ENCODE measurements at places on chromosomes 1 and 21.

DNA sequence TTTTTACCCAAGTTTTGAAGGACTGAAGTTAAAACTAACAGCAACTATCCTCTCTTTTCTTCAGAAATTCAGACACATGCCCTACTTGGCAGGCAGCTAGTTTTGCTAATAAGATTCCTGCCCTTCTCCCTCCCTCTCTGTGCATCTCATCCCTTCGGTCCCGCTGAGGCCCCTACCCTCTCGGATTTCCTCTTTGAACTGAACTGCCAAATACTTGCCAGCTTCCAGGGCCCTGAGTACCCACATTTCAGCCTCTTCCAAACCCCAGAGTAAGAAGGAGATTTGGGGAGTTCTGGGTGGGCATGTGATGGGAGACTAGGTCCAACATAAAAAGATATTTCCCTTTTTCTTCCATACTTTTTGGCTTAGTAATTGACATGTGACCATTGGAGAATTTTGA, 116.5 kb upstream of the JUN start:
- DNase-seq: no peak

GRCh38 chr1:220564216-220564615, 36.3 kb downstream of the MARK1 start:
- DNase-seq: no peak

- no peak for DNase-seq
Measured at GRCh38 chr1:79005945-79006344, 585 bp downstream of the ADGRL4 start.

- DNase-seq: peak; percentile 89
Measured at GRCh38 chr1:147545133-147545532, 3.8 kb downstream of the BCL9 start.

DNA sequence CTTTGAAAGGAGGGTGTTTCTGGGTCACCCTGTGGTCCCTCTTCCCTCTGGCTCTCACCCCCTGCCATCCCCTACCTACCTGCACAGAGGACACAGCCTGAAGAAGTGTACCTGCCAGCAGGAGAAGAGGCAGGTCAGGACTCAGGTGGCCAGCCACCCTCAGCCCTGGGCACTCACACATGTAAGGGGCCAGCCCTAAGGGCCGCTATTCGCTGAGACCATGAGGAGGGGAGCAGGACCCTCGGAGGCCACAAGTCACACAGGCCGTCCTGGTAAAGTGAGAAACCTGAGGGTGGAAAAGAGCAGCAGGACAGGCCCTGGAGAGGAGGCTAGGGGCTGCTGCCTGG, 1.2 kb downstream of the ZNF692 start:
- no peak for DNase-seq

DNA sequence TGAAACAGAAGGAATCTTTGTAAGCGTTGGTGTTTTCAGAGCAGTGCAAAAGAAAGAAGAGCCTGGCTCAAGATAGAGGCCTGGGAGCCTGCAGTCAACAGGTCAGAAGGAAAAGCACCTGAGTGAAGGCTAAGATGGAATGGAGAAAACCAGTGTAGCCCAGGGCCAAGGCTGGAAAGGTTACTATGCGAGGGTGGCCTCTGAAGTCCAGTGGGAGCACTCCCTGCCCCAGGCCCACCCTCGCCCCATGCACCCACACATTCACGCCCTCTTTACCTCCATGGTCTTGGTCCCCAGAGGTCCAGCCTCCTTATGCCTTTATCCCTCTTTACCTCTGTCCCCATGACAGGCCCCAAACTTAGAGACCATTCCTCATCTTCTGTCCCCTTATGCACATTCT, 169.2 kb upstream of the ZNF644 start:
- no peak for DNase-seq

GRCh38 chr1:199593475-199593874, 434.0 kb upstream of the NR5A2 start:
- no peak for DNase-seq

- no peak for DNase-seq
Measured at GRCh38 chr1:192115000-192115399, 43.3 kb upstream of the RGS18 start.

- no peak for DNase-seq
Measured at GRCh38 chr1:69139007-69139406, 428.7 kb upstream of the LRRC7 start.

GRCh38 chr21:33203371-33203724, 26.4 kb upstream of the IFNAR2 start:
- no peak for DNase-seq

- DNase-seq: no peak
Measured at GRCh38 chr21:31708541-31708940, 23.4 kb downstream of the SCAF4 start.

GRCh38 chr1:13469343-13469742, 44.5 kb downstream of the LRRC38 start:
- DNase-seq: no peak

GRCh38 chr21:35423709-35424108, 374.6 kb upstream of the RUNX1 start:
- DNase-seq: no peak

DNA sequence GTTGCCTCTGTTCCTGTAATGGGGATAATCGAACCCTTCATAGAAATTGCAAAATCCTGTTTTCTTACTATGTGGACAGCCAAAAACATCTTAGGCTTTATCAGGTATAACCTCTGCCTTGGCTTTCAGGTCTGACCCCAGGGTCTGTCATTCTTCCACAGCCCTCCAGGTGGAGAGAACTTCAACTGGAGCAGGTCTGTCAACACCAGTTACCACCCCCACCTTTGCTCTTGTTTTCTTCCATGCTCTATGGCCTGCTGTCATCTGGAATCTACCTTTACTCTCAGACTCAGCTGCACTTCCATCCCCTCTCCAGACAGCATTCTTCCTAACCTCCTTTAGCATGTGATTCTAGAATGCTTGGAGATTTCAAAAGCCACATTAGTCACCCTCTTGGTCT, 10.4 kb upstream of the GJA9 start:
- DNase-seq: peak; percentile 30

DNA sequence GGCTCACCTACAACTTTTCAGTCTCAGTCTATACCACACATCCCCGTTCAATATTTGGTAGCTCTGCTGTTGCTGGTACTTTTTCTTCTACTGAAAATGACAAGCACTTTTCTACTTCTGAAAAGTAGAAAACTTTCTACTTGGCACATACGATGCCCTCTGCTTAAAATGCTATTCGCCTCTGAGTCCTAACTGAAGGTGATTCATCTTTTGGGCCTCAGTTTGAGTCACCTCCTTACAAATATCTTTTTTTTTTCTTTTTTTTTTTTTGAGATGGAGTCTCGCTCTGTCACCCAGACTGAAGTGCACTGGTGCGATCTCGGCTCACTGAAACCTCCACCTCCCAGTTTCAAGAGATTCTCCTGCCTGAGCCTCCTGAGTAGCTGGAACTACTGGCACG, 136.0 kb upstream of the CYYR1 start:
- no peak for DNase-seq

DNA sequence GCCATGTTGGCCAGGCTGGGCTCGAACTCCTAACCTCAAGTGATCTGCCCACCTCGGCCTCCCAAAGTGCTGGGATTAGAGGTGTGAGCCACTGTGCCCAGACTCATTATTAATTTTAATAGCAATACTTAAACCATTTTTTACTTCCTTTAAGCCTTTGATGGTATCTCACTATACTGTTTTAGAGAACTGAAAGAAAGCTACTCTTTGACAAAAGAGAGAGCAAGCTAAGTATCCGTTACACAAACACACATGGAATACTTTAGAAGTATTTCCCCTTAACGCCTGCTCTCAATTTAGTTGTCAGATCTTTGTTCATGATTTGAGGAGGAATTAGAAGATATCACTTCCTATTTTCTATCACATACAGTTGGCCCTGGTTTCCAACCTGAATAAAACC, 189.4 kb downstream of the COP1 start:
- no peak for DNase-seq

DNA sequence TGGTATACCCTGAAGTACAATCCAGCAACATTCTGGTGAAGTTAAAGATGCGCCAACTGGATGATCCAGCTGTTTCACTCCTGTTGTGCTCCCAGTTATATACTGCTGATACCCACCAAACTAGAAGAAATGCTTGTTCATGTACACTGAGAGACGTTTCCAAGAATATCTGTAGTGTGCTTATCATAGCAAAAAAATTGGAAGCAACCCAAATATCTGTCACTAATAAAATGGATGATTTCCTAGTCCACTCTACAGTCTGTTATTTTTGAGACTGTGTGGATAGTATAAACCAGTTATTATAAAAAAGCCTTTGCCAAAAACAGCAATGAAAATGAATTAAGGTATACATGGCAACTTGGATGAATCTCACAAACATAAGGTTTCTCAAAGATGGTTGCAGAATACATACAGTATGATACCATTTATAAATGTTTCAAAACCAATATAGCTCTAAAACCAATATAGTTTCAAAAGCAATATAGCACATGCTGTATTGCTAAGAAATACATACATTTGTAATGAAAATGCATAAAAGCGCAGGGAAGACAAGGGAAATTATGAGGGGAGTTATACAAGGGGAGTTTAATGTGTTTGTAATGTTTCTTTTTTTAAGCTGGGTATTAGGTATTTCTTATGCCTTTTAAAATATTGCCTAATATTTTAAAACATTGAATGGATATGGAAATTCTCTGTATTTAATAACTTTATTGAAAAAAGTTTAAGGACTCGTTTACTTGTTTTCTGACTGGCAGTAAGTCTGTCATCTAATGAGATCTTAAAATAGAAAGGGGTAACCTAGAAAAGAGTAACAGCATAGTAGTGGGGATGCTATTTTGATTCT, 36.5 kb downstream of the GPSM2 start:
- DNase-seq: no peak

DNA sequence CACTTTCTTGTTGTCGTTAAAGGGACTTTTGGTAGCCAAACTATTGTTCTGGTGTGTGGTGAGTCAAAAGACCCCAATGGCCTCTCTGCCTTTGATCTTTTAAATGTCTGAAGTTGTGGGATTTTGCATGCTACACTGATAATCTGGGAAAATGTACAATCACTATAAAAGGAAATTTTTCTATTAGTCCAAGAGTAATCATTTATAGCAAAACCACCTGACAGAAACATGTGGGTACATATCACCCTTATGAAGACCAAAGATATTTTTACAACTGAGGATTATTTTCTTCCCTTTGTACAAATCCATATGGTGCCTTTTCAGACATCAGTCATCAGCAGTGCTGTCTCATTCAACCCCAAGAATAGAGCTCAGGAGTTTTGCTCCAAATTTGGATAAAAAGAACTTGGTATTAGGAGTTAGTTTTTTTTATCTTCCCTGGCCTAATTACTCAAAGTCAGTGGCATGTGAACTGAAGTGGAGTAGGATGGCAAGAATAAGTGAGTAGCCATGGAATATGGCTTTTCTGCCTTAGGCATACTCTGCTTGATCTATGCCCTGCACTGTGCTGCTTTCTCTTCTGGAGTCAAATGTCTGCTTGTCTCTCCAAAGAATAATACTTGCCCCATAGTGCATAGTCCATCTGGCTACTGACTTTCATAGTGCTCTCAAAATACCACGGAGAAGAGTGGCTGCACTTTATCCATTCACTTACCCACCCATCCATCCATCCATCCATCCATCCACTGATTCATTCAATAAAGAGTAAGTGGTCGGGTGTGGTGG, 13.5 kb downstream of the GREM2 start:
- DNase-seq: no peak

- peak; percentile 47 for DNase-seq
Measured at GRCh38 chr1:16168622-16169360, 12.9 kb upstream of the EPHA2 start.

DNA sequence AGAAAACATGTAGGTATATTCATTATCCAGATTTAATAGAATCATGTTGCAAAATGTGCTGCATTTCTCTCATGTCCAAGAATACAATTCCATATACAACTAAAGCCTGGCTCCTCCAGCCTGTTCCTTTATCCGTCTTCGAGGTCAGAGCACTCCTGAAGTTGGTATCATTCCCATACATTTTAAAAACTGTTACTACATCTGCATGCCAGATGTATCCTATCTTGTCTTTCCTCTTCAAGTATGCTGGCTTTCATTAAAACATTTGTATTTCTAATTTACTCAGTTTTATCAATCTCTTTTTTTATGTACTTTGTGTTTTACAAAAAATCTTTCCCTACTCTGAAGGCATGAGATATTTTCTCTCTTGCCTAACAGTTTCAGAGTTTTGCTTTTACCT, 536.6 kb upstream of the USP24 start:
- DNase-seq: no peak

DNA sequence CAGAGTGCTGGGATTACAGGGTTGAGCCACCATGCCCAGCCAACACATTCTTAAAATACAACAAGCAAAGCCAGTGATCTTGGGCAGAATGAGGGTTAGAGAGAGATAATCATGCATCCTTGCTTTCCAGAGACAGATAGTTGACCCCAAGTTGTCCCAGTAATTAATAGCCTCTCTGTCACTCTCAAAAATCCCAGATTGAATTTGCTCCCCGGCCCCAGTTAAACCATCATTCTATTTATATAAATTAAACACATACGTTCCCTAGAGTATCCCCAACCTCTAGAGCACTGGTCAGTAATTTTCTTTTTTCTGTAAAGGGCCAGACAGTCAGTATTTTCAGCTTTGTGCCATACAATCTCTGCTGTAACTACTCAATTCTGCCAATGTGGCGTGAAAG, 16.4 kb upstream of the TARDBP start:
- DNase-seq: no peak

GRCh38 chr21:34128674-34129038, 55.3 kb downstream of the MRPS6 start:
- DNase-seq: no peak

GRCh38 chr1:7455796-7456721, 315.0 kb upstream of the VAMP3 start:
- DNase-seq: no peak

GRCh38 chr1:84298328-84298683, 3.2 kb upstream of the SAMD13 start:
- DNase-seq: peak; percentile 63

DNA sequence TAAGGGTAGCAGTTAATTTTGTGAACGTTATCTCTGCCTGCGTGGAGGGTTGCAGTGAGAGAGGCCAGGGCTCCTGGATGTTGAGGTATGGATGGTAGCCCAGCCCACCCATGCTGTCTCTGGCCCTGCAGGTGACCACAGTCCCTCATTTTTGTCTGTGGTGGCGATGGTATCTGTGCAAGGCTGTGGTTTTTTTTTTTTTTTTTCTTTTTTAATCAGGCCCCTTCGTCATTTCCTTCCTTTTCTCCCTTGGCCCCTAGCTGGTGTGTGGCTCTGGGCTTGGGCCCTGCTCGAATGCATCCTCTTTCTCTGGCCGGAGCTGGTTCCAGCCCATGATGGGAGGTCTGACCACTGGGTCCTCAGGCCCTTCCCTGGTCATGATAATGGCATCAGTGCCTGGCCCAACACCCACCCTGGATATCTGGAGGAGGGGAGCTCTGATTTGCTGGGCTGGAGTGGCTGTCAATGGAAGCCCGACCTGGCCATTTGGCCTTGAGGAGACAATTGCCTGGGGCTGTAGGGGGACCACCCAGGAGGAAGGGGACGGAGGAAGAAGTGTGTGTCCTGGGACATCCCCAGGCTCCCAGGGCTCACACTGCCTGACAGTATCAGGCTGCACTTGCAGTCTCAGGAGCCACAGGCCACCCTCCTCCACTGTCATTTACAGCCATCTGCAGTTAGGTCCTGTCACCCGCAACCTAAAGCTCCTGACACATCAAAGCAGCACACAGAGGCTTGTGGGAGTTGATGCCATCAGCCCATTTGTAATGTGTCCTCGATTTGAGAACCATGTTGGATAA, 8.1 kb upstream of the RNF187 start:
- no peak for DNase-seq

GRCh38 chr1:44405031-44405797, at the start of gene RNF220:
RNF220 (plus strand) TSS chr1:44405255.
- peak; percentile 50 for DNase-seq
